ENCODE measurements at places on chromosomes 3 and 15.
A peak's percentile ranks its signal among the peaks of the same experiment; 100 is the strongest.

DNA sequence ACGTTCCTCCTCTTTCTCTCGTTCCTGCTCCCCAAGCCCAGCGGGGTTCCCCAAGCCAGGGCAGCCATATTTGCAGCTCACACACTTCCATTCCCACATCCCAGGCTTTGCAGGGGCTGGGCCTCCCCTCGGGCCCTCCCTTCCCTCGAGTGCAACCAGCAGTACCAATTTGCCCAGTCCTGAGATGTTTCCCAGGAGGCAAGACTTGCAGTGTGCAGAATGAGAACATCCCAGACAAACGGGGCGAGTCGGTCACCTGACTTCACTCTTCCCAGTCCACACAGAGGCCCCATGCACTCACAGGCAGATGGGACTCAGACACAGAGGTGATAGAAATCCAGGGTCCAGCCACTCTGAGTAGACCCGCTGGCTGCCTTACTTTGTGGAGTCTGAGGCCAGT is 56.2 kb upstream of the SLC6A6 start:
- DNase-seq = no peak

- DNase-seq = no peak
Observed at GRCh38 chr3:47414161-47414564, 33.3 kb downstream of the PTPN23 start.

- DNase-seq = peak; percentile 42
Observed at GRCh38 chr3:66816090-66816761, 181.9 kb upstream of the KBTBD8 start.

DNA sequence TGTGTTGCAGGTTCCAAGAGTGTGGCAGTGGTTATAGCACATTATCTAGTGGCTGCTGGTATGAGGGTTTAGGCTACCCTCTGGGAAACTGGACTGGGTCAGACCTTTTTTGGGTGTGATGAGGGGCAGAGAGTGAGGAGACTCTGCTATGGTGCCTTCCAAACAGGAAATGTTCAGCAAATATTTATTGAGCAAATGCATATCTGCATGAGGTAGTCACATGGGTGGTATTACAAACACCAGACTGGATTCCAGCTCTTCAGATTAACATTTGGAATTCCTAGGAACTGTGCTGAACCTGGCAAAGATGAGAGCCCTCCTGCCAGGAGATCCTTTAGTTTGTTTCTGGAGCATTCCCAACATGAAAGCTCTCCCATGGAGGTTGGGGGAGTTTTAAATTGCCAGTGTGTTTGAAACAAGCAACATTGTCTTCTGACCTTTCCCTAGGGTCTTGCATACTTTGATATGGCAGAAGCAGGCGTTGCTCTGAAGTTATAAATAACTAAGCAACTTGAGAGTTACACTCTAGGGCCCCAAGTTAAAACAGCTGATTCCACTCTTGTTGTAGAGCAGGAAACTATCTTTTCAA is 341.2 kb upstream of the C2CD4B start:
- no peak for DNase-seq
